ENCODE measurements at places on chromosomes 13 and 19.

DNA sequence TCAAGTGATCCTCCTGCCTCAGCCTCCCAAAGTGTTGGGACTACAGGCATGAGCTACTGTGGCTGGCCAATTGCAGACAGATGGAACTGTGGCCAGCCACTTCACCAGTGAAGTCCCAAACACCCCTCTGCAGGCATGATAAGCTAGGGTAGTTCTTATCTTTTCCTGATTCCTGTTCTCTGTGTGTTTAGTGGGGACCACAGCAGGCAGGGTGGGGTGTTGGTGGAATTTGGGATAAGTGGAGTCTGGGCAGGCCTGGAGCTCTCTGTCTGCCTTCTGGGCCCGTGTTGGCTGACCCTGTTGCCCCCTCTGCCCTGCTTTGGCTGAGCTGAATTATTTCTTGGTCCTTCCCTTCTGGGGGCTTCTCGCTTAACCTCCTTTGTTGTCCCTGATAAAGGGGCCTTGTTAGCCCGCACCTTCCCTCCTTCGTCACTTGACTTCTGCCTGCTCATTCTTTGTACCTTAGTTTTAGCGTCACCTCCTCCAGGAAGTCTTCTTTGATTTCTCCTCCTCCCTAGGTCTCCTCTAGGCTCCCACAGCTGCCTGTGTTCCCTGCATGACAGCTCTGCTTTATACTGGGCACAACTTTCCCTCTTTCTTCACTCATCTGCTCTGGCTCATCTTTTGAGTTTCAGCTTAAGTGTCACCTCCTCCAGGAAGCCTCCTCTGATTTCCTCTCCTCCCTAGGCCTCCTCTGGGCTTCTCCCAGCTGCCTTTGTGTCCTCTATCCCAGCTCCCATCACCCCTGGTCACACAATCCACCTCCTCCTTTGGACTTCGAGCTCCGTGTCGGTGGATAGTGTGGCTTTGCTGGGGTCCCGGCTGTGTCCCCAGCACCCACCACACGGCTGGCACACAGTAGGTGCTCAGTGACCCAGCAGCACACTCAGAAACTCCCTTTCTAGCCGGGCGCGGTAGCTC lies 1.7 kb upstream of the NCLN start:
- DNase-seq, result no peak

DNA sequence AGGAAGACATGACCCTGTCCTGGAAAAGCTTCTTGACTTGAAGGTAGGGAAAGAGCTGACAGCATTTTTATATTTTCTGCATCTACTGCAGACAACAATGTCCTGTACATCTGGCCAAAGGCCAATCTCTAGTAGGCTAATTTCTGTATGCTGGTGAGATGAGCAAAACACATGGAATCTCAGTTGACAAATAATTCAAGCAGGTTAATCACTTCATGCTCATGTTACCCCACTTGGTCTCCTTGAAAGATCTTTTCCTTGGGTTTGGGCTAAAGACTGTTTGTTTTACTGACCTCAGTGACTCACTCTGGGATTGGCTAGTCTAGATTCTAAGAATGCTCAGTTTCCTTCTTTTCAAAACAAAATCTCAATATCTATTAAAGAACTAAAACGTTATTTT lies 298.8 kb downstream of the LMO7 start:
- DNase-seq, result no peak

GRCh38 chr13:73922493-73923393 lies 211.5 kb downstream of the KLF12 start:
- DNase-seq, result no peak

- DNase-seq, result no peak
These were observed 3.1 kb downstream of the PRKACA start for GRCh38 chr19:14114439-14114838.

- DNase-seq, result no peak
These were observed 5.4 kb downstream of the RSPH6A start for GRCh38 chr19:45809643-45810159.

GRCh38 chr19:33660410-33661124 lies 38.8 kb downstream of the CHST8 start:
- DNase-seq, result no peak

GRCh38 chr13:80086304-80086721 lies 254.6 kb downstream of the SPRY2 start:
- DNase-seq, result no peak

DNA sequence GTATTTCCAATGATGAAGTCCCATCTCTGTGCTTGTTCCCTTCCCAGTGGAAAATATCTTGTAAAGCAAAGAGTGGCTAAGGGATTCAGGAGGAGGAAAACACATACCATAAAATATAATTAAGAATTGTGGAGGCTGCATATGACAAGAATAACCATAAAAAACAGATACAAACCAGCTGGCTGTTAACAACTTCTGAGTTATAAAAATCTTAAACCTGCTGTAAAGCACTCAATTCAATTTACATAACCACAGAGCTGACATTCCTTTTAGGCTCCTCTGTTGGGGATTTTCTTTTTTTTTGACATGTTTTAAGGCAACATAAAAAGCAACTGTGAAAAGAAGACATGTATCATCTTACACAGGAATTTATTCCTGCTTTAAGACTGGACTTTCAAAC lies 207.6 kb downstream of the DACH1 start:
- DNase-seq, result no peak

DNA sequence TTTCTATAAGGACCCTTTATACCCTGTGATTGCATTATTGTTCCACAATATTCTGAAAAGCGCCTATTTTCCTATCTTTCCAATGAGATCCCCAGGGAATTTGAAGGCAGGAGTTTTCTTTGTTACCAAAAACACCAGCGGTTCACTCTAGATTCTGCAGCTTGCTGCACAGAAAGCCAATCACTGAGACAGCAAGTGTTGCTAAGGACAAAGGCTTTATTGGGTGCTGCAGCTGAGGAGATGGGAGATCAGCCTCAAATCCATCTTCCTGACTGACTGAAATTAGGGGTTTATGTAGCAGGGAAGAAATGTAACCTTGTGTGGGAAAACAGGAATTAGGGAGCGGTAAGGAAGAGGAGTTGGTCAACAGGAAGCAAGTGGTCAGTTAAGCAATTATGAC lies 42.6 kb upstream of the MYO16 start:
- no peak for DNase-seq

DNA sequence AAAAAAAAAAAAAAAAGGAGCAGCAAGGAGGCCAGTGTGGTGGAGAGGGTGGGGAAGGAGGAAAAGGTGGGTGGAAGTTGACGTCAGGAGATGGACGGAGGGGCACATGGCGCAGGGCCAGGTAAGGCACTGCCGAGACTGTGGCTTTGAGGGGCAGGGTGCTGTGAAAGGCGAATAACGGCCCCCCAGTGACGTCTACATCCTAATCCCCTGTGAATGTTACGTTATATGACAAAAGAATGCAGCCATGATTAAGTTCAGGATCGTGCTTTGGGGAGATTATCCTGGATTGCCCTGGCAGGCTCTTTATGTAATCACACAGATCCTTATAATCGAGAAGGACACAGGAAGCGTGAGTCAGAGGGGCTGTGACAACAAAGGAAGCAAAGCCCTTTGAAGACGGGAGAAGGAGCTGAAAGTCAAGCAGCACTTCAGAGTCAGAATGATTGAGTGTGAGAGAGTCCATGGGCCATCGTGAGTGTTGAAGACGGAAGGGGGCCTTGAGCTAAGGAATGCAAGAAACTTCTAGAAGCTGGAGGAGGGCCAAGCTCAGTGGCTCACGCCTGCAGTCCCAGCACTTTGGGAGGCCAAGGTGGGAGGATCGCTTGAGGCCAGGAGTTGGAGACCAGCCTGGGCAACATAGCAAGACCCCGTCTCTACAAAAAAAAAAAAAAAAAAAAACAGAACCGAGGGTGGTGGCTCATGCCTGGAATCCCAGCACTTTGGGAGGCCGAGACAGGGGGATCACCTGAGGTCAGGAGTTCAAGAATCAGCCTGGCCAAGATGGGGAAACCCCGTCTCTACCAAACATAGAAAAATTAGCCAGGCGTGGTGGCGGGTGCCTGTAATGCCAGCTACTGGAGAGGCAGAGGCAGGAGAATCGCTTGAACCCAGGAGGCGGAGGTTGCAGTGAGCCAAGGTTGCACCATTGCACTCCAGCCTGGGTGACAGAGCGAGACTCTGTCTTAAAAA lies 13.8 kb upstream of the CEACAM16 start:
- no peak for DNase-seq

GRCh38 chr13:84744203-84744602 lies 861.9 kb upstream of the SLITRK1 start:
- DNase-seq, result no peak

DNA sequence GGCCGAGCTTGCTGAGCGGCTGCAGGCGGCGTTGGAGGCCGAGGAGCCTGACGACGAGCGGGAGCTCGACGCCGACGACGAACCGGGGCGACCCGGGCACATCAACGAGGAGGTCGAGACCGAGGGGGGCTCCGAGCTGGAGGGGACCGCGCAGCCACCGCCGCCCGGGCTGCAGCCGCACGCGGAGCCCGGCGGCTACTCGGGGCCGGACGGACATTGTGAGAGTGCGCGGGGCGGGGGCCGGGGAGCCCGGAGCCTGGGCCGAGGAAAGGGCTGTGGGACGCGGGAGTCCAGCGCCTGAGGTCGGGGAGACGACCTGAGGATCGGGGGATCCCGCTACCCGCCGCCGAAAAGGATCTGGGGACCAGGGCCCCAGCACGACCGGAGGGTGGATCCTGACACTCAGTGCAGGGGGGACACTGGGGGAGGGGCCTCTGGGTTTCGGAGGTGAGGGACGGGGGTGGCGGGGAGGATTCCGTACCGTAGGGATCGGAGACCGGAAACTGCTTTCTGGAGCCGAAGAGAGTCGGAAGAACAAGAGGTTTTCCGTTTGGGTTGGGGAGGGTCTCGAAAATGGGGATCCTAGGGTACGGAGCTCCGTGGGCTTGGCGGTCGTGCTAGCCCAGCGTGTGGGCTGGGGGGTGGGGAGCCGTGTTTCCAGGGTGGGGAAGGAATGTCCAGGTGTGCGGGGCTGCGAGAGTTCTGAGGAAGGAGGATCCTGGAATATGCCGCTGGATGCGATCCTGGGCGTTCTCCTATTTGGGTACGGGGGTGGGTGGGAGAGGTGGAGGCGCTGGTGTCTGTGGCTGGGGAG lies 616 bp downstream of the HNRNPUL1 start:
- no peak for DNase-seq

- DNase-seq, result no peak
These were observed 24.6 kb upstream of the ZNF846 start for GRCh38 chr19:9793071-9793591.

DNA sequence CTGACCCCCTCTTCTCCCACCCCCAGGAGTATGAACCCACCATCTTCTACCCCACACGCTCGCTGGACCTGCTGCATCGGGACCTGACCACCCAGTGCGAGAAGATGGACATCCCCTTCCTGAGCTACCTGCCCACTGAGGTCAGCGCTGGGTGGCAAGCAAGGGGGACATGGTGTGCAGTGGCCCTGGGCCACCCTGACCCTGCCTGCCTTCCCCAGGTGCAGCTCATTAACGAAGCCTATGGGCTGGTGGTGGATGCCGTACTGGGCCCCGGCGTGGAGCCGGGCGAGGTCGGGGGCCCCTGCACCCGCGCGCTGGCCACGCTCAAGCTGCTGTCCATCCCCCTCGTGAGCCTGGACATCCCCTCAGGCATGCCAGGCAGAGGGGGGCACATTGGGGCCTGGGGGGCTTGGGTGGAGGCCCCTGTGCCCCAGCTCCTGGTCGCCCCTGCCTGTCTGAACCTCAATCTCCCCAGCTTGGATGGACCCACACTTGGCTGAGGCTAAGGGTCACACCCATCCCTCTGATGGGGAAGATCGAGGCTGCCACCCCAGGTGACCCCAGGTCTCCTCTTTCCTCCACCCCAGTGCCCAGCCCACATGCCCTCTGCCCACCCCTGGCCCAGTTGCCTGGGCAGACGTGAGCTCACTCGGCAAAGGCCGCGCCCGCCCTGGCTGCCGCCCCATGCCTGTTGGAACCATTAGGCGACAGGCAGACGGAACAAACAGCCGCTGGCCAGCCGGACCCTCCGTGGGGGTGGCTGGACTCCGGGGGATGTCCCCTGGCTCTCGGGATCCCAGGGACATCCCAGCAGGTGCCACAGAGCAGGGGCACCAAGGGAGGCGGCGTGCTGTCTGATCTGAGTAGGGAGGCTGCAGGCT lies 2.5 kb upstream of the CILP2 start:
- no peak for DNase-seq

DNA sequence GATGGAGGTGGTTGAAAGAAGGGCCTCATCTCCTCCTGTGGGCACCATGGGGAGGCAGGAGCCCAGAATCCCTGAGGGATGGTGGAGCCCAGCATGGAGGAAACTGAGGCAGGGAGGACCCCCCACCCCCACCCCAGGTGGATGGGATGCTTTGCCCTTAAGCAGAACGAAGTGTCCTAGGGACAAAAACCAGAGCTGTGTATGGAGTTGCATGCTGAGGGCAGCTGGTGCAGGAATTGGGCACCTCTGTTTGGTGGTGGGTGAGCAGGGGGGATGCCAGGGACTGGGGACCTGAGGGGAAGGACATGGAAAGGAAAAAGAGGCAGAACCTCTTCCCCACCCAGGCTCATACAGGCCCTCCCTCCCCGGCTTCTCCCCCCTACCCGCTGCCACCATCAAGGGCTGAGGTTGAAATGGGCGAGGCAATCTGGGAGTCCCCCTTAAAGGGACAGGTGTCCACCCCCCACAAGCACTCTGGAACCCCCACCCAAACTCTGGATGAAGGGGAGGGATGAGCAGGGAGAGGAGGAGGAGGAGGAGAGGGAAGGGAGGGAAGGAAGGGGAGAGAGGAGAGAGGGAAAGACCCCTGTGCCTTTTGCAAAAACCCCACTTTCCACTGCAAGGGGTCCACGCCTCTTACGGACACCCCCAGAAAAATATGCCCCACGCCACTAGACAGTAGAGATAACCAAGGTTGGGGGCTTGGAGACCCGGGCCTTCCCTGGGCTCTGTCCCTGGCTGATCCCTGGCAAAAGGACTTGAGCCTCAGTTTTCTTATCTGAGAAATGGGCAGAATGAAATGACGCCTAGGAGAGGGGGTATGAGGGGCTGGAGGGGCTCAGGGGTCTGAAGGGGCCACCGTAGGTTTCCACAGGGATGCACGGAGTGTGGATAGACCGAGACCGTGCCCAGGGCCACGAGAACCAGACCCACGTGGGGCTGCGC lies 5.9 kb downstream of the ONECUT3 start:
- no peak for DNase-seq

Data from memory B cell (primary cell).